ENCODE measurements at places on chromosomes 1 and 21.

GRCh38 chr1:172275478-172275877 lies 145.0 kb upstream of the C1orf105 start:
- DNase-seq: no peak

DNA sequence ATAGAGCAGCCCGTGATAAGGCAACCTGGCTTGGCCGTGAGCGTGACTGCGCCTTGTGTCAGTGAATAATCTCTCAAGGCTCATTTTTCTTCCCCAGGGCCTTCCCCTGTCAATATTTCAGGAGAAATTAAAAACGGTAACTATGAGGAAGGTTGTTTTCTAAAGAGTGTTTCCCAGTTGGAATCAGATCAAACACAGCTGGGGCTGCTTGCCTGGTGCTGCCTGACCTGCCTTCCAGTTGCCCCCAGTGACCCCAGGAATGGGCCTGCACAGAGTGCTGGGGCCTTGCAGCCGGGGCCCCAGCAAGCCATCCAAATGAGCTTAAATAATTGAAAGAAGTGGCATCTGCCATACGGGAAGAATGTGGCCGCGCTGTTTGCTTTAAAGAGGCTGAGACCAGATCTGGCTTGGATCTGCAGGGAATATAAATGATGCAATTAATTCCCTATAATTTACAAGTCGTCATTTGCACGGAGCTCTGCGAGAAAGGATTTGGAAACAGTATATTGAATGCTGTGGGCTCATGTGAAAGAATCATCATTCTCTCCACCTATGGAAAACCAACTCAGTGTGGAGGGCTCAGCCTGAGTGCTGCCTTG lies 203.9 kb downstream of the C1orf94 start:
- DNase-seq: no peak

DNA sequence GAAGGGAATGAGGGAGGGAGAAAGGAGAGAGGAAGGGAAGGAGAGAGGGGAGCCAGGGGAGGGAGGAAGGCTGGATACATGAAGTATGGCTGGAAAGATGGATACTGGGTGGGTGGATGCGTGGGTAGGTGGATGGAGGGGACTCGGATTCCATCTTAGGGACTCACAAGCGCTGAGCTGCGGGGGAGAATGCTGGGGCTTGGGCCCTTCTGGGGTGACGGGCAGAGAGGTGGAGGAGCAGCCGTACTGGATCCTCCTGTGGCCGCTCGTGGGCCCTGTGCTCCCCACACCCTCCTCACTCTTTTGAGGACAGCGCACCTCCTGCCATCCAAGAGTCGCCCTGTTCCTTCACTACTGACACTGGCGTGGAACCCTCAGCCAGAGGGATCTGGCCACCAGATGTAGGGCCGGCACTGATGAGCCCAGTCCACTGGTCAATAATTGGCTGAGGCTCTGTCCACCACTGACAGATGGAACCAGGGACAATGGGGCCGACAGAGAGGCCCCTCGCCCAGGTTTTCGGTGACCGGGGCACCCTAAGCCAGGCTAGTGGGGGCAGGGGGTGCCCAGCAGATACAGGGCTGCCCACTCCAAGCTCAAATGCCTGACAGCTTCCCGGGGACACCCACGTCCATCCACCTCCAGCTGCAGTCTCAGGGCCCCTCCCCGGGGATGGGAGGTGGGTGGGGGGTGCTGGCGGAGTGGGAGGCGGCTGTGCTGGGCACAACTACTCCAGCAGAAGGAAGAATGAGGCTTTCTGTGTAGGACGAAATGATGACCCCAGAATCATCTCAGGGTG lies 4.4 kb upstream of the ACTRT2 start:
- no peak for DNase-seq

- DNase-seq: no peak
Measured at GRCh38 chr1:203096566-203096965, 10.8 kb upstream of the MYOG start.

DNA sequence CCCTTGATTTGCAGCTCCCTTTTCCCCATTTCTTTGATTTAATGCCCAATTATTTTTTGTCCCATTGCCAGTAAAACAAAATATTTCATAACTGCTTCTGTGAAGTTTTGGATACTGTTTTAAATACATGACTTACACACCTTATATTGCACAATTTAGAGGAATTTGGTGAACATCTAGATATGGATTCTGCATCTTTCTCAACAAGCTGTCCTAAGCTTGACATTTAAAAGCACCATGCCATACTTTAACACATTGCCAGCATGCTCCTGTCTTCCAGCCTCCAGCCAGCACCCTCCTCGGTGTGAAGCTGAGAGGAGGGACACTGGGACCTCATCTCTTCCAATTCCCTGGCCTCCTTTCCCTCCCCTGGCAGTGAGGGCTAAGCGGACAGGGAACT lies 167.6 kb downstream of the SEC16B start:
- no peak for DNase-seq
